SHP77 treated with DMSO at 0.1 percent for 48 hours (cell line): ENCODE measurements at places on chromosomes 5 and 9.

DNA sequence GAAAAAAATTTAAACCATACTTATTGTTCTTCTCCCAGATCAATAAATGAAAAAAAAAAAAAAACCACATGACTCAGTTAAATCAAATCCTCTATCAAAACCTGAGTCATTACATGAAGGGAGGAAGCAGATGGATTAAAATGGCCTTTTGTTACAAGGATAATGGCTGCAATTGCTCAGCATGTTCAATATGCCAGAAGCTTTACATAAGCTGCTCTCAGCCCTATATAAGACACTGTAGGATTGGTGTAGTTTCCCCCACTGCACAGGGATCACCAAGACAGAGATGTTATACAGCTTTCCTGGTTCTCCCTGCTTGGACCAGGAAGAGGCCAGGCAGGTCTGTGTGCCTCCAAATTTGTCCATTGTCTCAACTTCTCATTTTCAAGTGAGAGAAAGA lies 101.6 kb upstream of the MAP1B start:
- no peak for DNase-seq

GRCh38 chr5:114346181-114346580 lies 15.7 kb upstream of the KCNN2 start:
- DNase-seq = no peak

DNA sequence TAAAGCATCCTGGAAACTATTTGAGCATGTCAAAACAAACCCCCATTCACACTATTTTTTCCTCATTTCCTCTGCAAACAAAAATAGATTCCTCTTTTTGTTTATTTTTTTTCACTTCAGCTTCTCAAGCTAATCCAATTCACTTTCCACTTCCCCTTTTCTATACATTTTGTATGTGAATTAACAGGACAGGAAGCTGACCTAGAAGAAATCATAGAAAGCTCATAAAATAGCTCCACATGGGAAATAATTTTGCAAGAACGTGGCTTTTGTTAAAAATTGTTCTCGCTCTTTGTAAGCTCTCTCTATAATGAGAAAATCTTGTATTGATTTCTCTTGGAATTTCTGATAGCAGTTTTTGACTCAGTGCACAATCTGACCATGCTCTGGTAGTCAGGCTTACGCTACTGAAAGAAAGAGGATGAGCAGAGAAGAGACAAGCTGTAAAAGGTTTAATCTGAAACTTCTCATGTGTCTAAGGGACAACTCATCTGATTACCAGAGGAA lies 215.8 kb downstream of the ADAMTS12 start:
- DNase-seq = no peak

DNA sequence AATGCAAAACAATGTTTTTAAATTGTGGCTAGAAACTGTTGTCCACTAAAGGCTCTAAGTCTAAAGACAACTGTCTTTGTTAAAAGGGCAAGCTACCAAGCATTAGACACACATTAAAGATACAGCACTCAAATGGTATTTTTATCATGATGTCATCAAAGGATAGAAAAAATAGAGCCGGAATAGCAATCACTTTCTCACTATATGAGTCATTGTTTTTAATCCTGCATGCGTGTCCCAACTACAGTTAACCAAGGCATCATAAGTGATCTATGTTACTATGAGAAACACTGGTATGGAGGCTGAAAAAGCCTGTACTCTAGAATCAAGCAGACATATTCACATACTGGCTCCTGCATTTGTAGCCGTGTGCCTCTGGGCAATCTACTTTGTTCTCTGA lies 1.9 kb upstream of the PJA2 start:
- DNase-seq = no peak

GRCh38 chr5:80174790-80175189 lies 81.1 kb downstream of the SERINC5 start:
- DNase-seq = no peak

DNA sequence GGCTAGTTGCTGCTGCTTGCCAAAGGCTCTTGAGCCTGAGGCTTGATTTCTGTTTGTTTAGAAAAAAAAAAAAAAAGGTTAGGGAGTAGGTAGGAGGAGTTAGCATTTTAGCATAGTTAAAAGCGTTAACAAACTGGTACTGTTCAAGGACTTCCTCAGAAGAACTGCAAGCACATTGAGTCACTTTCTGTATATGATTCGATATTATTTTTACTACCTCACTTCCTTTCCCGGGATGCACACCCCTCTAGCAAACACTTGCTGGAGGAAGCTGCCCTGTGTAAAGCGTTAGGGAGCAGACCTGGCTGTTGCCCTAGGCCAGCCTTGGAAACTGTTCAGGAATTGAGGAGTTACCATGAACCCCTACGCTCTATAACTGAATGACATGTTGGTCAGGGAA lies 15.7 kb upstream of the CEP120 start:
- no peak for DNase-seq

GRCh38 chr9:23447944-23448343 lies 378.1 kb downstream of the ELAVL2 start:
- no peak for DNase-seq

DNA sequence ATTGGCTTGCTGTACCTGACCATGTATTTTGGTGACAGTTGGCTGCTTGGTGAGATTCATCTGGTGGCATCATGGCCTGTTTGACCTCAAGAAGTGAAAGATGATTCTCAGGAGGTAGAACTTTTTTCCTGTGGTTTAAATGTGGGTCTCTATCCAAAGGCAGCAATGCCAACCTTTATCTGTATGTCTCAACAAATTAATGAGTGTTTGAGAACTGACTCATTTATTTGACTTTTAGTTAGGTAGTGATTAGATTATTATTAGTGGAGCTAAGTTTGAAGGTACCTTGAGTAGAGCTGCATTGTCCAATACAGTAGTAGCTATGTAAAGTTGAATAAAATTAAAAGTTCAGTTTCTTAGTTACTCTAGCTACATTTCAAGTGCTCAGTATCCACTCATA lies 48.2 kb downstream of the TLE4 start:
- no peak for DNase-seq

- no peak for DNase-seq
Observed at GRCh38 chr5:159083548-159084452, 15.9 kb downstream of the EBF1 start.

GRCh38 chr5:93070938-93071337 lies 510.1 kb downstream of the NR2F1-AS1 start:
- peak; percentile 54 for DNase-seq

DNA sequence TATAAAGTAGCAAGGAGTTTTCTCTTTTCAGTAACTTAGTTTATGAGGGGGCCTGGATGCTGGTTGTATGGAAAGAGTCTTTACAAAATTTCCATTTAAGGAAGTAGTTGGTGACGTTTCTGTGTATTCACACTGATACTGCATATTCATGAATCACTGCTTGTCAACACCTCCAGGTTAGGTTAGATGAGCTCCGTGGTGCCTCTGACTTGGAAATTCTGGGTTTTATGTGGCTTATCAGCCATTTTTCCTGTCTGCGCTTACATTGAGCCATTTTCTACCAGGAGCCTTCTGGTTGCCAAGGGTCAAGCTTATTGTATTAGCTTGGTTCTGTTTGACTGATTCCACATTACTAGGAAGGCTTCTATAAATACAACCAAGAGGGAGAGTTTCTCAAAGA lies 128.3 kb downstream of the SLC28A3 start:
- no peak for DNase-seq

DNA sequence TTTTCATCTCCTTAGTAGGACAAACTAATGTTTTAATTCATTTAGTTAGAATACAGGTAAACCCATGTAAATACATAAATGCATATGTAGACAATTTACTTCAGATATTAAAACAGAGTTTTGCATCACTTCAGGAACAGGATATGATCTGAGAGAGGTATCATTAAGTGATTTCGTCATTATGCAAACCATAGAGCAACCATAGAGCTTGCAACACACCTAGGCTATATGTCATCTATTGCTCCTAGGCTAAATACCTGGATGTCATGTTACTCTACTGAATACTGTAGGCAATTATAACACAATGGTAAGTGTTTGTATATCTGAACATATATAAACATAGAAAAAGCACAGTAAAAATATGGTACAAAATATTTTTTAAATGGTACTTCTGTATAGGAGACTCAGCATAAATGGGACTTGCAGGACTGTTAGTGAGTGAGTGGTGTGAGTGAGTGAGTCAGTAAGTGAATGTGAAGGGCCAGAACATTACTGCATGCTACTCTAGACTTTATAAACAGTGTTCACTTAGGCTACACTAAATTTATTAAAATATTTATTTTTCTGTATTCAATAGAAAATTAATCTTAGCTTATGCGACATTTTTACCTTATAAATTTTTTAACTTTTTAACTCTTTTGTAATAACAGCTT lies 1377.5 kb upstream of the CDH9 start:
- DNase-seq = no peak

DNA sequence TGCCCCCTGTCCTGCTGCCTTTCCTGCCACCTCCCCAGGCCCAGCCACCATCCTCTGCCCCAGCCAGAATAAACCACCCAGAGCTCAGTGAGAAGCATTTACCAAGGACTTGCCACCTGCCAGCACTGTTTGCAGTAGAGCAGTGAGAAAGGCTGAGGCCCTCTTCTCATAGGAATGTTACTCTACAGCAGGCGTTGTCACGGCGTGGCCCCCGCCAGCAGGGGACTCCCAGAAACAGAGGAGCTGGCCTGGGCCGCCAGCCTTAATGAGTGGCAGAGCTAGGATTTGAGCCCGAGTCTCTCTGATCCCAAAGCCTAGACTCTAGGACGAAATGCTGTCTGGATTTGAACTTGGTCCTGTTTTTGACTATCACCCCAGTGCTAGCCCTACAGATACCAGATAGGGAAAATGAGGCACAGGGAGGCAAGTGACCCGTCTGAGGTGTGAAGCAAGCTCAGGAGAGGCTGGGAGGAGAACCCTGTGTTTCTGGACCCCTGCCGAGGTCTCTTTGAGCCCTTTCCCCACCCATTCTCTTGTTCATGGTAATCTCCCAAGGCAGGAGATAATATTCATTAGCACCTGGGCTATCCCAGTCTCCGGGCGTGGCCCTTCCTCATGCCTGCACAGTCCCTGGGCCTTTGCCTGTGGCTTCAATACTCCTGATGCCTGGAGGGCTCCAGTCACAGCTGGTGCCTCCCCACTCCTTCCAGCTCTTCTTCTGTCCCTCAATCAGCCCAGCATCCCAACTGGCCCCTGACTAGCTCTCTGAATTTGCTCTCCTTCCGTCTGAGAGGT lies 30.7 kb downstream of the HRH2 start:
- no peak for DNase-seq

GRCh38 chr9:112273876-112274275 lies 59.5 kb downstream of the PTBP3 start:
- DNase-seq = no peak

DNA sequence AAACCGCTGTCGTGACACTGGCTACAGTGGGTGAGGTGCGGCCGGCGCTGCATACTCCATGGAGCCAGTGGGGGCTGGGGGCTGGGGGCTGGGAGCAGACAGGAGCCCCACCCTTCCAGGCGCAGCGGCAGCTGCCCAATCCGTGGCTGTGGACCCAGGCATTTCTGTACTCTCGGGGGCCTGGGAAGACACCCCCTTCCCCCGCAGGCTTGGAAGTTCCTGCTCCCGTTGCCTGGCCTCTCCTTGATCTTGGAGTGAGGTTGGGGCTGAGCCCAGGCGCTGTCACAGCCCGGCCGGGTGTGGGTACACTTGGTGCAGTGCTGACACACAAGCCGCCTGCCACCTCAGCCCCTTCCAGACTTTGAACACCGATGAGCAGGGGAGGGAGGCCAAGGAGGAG lies 27.7 kb upstream of the GGTA1 start:
- no peak for DNase-seq

GRCh38 chr5:152514827-152515397 lies 109.8 kb upstream of the NMUR2 start:
- peak; percentile 22 for DNase-seq

DNA sequence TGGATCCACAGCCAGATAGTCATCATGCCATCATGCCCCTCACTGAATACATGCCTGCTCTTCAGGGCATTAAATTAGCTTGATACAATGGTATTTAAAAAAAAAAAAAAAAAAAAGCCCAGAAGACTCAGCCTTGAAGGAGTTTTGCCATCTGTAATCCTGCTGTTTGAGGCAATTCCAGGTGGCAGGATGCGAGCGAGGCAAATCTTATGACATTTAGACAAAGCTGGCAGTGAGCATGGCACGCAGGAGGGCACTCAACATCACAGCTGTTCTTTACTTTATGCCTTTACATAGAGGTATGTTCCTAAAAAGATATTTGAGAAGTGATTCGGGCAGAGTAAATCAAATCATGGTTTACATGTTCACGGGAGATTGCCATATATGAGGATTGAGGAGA lies 692.0 kb upstream of the DMAC1 start:
- no peak for DNase-seq

- no peak for DNase-seq
Observed at GRCh38 chr5:76081811-76082771, 1.1 kb upstream of the SV2C start.

DNA sequence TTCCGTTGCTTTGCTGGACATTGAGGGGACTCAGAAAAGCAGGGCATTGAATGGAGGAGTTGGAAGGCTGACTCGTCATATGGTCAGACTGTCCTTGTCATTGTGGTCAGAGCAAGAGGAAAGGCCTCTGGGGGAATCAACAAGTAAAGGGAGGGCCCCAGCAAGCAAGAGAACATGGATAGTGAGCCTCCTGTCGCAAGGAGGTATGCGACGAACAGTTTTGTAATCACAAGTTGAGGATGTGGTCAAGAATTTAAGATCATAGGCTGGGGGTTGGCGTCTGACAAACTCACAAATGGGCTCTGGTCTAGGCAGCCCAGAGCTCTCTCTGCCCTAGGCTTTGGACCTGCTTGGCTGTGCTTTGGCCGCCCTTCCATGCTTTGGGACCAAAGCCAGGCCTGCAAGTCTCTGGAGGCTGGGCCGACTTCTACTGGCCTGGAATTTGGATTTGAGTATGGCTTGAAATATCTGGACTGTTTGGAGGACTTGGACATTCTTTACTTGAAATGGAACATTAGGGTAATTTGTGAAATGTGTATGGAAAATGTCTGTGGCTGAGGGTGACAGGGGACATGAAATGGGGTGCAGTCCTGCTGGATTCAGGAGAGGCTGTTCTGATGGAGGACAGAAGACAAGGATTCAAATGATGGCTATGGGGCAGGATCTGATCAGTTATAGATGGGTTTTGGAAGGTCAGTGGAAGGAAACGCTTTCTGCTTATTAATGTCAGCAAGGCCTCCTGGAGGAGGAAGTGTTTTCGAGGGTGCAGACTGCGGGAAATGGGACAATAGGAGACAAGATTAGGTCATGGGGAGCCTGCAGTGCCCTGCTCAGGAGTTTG lies 19.2 kb upstream of the NDST1 start:
- DNase-seq = no peak

- DNase-seq = no peak
Observed at GRCh38 chr9:96867079-96867804, 12.9 kb upstream of the ZNF782 start.

DNA sequence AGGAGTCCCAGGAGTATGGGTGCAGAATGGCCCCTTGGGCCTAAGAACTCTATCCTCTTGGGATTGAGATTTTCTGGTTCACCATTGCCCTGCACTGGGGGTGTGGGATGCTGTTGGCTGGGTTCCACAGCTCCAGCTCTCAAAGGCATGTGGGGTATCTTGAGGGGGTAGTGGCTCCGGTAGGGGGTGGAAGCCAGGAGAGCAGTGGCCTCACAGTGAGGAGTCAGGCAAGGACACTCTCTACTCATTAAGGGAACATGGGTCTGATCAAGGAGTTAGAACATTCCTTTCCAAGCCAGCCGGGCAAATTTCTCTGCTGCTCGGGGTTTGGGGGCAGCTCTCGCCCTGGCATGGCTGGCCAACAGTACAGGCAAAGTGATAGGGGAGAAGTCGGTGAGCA lies 33.0 kb downstream of the LARP1 start:
- DNase-seq = no peak
